ENCODE measurements at places on chromosomes 3 and 15.

GRCh38 chr3:136617198-136617597 is 135.0 kb downstream of the STAG1 start:
- ATAC-seq, result no peak

DNA sequence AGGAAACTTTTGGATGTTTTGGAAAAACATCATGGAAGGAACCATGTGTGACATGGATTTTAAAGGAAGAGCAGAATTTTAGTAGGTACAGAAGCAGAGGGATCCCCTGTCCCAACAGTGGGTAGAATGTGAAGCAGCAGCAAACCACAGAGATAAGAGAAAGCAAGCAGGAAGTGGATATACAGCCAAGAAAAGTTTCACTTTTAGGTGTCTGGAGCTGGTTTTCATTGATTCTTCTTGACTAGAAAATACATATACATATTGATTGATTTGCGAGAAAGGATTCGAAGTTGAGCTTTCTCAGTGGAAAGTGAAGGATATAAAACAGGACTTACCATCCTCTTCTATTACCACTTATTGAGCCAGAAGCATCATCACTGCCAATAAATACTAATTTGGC is 133.5 kb downstream of the KCNMB2 start:
- no peak for ATAC-seq

DNA sequence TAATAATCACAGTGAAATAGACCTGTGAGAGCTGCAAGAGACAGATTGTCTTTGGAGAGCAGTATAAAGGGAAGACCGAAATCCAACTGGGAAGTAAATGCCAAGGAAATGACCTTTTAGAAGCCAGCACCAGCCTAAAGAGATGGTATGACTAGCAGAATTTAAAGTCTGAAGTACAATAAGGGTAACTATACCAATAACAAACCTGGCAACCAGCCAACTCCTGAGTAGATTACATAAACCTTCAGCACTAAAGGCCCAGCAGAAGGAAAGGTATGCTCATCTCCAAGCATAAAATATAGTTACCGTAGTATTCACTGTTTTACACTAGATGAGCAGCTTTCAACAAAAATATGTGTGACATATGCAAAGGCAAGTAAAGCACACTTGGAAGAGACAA is 155.1 kb upstream of the SATB1 start:
- no peak for ATAC-seq

- ATAC-seq, result no peak
Measured at GRCh38 chr3:170726976-170727661, 141.2 kb upstream of the SLC7A14 start.

DNA sequence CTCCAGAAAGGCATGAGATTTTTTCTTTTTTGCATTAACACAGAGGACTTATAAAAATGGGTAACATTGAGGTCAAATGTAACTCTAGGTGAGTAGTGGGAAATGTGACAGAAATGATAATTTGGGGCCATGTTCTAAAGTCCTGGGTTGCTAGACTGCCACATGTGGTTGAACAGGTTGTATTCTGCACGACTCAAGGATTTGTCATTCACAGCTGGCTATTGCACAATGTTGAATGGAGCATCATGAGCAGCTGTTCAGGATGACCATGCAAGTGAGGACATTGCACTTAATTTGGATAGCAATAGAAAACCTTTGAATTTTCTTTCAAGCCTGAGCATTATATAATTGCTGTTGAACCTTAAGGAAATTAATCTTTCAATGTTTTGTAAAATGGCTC is 396.6 kb downstream of the NAALADL2 start:
- ATAC-seq, result peak; percentile 79

- ATAC-seq, result no peak
Measured at GRCh38 chr3:12351145-12351544, 62.3 kb downstream of the PPARG start.

DNA sequence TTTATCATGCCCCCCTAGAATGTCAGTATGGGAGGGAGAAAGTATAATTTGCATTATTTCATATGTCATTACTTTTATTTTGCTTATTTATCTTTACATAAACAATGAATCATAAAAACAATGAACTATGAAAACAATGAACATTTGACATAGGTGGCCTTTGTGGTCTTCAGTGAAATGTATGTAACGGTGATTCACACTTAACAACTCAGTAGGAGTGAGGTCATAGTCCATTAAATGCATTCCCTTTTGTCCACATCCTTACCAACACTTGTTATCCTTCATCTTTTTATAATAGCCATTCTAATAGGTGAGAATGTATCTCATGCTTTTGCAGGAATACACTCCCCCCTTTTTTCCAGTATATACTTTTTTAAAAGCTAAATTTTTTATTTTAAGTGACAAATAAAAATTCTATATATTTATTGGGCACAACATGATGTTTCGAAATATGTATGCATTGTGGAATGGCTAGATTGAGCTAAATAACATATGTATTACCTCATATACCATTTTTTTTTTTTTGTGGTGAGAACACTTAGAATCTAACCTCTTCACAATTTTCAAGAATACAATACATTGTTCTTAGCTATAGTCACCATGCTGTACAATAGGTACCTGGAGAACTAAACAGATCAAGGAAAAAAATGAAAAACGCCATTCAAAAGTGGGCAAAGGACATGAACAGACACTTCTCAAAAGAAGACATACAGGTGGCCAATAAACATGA is 189.5 kb downstream of the WDR72 start:
- no peak for ATAC-seq

GRCh38 chr15:40368719-40369473 is 10.9 kb downstream of the DISP2 start:
- ATAC-seq, result peak; percentile 4

- no peak for ATAC-seq
Measured at GRCh38 chr3:25433106-25433505, 5.0 kb downstream of the RARB start.

- no peak for ATAC-seq
Measured at GRCh38 chr3:58867621-58868020, 182.2 kb downstream of the CFAP20DC start.

GRCh38 chr3:178835033-178835432 is 236.6 kb downstream of the ZMAT3 start:
- ATAC-seq, result no peak

DNA sequence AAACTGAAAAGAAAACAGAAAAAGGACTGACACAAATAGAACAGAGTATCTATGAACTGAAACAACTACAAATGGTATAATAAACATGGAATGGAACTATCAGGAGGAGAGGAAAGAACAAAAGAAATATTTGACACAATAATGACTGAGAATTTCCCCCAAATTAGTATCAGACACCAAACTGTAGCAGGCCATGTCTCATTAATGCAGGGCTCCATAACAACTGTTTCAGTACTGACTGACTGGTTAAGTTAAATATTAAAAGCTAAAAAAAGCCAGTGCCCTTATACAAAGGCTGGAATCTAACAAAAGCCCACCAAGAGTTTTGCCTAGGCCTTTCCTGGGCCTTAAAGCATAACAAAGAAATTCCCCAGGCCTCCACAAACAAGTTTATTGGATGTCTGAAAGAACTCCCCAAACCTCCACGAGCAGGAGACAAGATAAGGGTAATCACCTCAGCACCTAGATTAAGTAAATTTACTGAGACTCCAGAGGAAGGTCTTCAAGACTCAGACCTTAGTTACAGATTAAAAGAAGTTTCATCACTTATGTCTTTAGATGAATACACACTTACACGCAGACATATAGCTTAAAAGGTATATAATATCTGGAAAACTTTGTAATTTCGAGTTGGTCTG is 45.7 kb downstream of the KPNA1 start:
- no peak for ATAC-seq

GRCh38 chr15:57150066-57150865 is 226.0 kb upstream of the CGNL1 start:
- ATAC-seq, result peak; percentile 62

DNA sequence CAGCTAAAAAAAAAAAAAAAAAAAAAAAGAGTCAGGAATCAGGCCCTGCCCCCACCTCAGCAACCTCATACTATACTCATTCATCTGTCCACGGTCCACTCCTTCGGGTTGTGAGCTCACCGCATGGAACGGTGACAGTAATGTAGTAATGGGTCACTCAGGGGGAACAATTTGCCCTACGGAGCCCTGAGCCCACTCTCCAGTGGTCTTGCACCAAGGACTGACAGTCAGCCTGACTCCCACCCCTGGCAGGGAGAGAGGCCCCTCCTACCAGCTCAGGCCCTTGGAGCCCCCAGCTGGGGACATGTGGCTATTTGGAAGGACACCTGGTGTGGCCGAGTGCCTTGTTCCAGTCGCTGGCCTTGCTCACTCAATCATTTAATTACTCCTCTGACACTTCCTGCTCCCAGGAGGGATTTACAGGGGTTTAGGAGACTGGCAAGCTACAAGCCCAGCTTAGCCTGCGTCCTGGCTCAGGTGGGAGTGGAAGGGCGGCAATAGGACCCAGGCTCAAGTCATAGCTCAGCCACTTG is 19.9 kb upstream of the CACNA2D2 start:
- no peak for ATAC-seq

- no peak for ATAC-seq
Measured at GRCh38 chr3:180093535-180093934, 56.8 kb upstream of the PEX5L start.

DNA sequence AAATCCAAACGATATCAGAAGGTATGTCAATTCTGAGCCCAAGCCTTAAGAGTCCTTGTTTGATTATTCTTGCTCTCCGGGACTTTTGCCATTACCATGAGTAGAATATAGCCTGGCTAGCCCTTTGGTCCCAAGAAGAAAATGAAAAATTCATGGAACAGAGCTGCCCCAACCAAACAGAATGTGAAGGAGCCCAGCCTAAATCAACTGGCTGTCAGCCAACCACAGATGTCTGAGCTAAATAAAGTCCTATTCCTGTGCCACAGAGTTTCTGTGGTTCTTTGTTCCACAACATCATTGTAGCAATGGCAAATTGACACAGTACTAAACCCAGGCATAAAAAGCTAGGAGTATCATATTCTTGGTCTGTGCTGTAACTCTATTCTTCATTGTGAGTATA is 185.2 kb downstream of the CPNE4 start:
- ATAC-seq, result no peak

- ATAC-seq, result no peak
Measured at GRCh38 chr15:64749999-64750657, 25.3 kb downstream of the RBPMS2 start.

DNA sequence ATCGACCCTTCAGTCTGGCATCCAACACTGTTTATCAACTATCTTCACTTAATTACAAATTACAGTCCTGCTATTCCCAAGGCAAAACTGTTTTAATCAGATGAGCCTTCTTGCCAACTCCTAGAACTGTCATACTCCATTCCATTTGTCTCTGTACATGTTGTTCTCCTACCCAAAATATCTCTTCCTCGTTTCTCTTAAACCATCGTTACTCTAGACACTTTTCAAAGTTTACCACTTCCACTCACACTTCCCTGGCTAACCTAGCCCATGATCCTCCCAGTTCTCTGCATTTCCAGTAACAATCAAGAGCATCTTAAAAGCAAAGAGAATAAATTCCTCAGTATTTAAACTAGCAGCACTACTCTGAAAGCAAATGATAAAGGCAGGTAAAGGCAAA is 19.9 kb downstream of the ZNF106 start:
- ATAC-seq, result no peak

- no peak for ATAC-seq
Measured at GRCh38 chr3:102447272-102447671, 12.5 kb downstream of the ZPLD1 start.

GRCh38 chr3:38644016-38644661 is 5.3 kb downstream of the SCN5A start:
- ATAC-seq, result no peak

GRCh38 chr15:45842151-45842550 is 207.3 kb downstream of the SQOR start:
- no peak for ATAC-seq

DNA sequence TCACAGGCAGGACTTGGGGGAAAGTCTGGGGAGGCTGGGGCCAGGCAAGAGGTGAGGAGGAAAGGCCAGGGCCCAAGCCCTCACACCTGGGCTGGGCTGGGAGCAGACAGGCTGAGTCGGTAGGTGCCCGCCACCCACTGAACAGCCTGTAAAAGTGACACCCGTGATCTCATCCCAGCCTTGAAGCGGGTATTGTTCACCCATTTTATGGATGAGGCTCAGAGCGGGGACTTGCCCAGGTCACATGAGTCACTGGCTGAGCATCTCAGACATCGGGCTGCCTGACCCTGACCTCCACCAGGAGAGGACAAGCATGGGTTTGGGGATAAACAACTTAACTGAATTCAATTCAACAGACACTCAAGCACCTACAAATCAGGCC is 52.0 kb upstream of the CTSH start:
- no peak for ATAC-seq

DNA sequence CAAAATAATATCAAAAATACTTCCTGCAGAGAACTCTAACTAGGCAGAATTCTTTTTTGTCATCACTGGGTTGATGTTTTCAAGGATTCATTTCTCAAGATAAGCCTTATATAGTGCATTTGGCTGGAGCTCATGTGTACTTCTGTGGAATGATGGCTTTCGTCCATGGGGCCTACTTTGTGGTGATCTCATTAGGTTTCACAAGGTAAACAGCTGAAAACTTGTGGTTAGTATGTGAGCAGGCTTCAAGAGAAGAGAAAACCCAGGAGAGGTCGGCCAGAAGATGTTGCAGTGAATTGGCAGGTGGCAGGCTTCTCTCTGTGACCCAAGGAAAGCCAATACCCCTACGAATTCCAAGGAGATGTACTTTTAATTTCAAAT is 121.4 kb upstream of the PHLDB2 start:
- peak; percentile 23 for ATAC-seq

GRCh38 chr15:35751413-35752133 is 205.6 kb upstream of the DPH6 start:
- peak; percentile 62 for ATAC-seq

DNA sequence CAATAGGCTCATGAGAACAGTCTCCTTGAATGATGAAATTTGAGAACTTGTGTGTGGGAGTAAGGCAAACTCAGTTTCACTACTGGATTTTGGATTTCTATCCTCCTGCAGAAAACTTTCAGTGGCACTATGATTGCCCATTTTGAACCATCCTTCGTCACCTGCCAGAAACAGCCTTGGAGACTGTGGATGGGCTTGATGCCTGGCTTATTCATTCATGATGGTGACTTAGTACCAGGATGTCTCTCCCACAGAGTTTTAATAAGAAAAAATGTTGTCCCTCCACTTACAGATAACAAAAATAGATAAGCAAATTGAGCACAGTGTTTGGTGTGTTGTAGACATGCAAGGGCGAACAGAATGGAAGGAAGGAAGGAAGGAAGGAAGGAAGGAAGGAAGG is 53.5 kb upstream of the CPNE4 start:
- ATAC-seq, result no peak

- no peak for ATAC-seq
Measured at GRCh38 chr3:72820415-72820814, 27.8 kb downstream of the SHQ1 start.

- ATAC-seq, result peak; percentile 83
Measured at GRCh38 chr3:139477710-139478640, 1.7 kb upstream of the RBP2 start.

Measured in esophagus mucosa (tissue), 1 donor.